ENCODE measurements at places on chromosomes 6 and 20. TPM values are rescaled to one million over a fixed set of nuclear protein-coding genes. Genes with fewer than 3 reads are reported as not detected.

KCNG1 gene
- total RNA-seq: 26.2 TPM

MAP3K5 gene
- total RNA-seq: 2.3 TPM

GMPR gene
- 3.8 TPM for total RNA-seq

CPXM1 gene
- not detected for total RNA-seq

NRSN1 gene
- not detected for total RNA-seq

IL20RA gene
- total RNA-seq: not detected

MACROD2 gene
- total RNA-seq: 1.4 TPM

ZNF217 gene
- 24.1 TPM for total RNA-seq

FILIP1 gene
- 0.52 TPM for total RNA-seq

CTAGE9 gene
- not detected for total RNA-seq

THBS2 gene
- total RNA-seq: not detected

DCBLD1 gene
- 30.5 TPM for total RNA-seq

ULBP1 gene
- total RNA-seq: 1.00 TPM

COL12A1 gene
- total RNA-seq: 6.4 TPM

DLL1 gene
- 0.21 TPM for total RNA-seq

ZCCHC3 gene
- total RNA-seq: 17.4 TPM

KIFC1 gene
- 49.0 TPM for total RNA-seq

NPEPL1 gene
- total RNA-seq: 32.0 TPM

RAB44 gene
- 0.07 TPM for total RNA-seq

FAM162B gene
- total RNA-seq: not detected

Data from A549 treated with ZK216348 at 1 μM for 4 hours (cell line).